CD4-positive, CD25-positive, alpha-beta regulatory T cell (primary cell): ENCODE measurements at places on chromosomes 7 and 10. TPM values are rescaled to one million over a fixed set of nuclear protein-coding genes. Genes with fewer than 3 reads are reported as not detected.

GRCh38 chr10:77467422-77467963, 170.1 kb downstream of the KCNMA1 start:
- no peak for DNase-seq

INHBA gene
- total RNA-seq = not detected

IFIT2 gene
- total RNA-seq = 10.0 TPM

GRCh38 chr10:17077346-17077781, 52.2 kb downstream of the CUBN start:
- DNase-seq = no peak

GRCh38 chr7:17844022-17844421, 96.3 kb downstream of the SNX13 start:
- DNase-seq = no peak

ICA1 gene
- 11.3 TPM for total RNA-seq
